Amniotic stem cell (primary cell): ENCODE measurements at places on chromosomes 6 and 20.

- DNase-seq, result no peak
Measured at GRCh38 chr6:90485635-90486277, 101.1 kb downstream of the MAP3K7 start.

DNA sequence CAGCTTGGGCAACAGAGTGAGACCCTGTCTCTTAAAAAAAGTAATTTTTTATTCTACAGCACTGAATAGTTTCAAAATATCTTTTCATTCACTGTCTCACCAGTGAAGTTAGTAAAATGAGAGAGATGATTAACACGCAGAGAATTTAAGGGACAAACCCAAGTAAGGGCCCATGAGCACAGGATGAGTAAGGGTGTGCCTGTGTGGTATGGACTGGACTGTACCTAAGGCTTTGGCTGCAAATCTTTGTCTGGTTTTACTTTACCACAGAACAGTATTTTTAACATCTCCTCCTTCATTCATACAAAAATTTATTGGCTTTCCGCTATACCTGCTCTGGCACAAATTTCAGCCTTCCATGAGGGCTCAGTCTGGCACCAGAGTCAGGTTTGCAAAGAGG lies 433.3 kb downstream of the UTRN start:
- DNase-seq, result no peak

- DNase-seq, result no peak
Measured at GRCh38 chr6:129938249-129939020, 77.3 kb upstream of the TMEM244 start.

DNA sequence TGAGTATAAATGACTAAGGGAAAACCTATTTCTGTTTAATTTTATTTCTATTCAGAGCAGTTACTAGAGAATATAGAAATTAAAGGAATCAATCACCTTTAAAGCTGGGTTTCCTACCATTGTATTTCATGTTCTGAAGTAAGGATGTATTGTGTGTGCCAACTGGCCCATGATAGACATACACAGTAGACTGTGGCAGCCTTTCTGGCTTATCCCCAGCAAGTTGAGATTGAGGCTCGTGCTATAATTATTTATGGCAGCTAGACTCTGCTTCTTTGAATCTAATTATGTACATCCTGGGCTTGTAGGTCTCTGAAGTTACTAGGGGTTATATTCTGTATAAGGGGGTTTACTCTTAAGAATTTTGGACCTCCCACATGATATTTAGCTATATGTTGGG lies 44.4 kb downstream of the ZNF292 start:
- DNase-seq, result no peak

DNA sequence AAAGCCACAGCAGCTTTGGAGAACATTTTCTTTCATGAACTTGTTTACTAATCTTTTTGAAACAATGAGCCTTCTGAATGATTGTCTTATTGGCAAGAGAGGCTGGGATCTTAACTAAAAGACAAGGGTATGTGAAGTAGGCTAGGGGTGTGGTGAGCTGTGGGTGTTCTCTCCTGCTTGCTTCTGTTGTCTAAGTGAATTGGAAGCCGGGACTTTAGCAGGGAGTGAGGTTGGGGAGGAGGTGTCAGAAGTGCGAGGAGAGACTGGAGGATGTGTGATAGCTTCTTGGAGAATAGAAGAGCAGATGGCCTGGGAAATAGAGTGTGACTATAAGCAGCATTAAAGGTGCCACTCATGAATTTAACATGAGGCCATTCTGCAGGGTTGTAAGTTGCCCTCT lies 562.8 kb downstream of the UTRN start:
- no peak for DNase-seq

DNA sequence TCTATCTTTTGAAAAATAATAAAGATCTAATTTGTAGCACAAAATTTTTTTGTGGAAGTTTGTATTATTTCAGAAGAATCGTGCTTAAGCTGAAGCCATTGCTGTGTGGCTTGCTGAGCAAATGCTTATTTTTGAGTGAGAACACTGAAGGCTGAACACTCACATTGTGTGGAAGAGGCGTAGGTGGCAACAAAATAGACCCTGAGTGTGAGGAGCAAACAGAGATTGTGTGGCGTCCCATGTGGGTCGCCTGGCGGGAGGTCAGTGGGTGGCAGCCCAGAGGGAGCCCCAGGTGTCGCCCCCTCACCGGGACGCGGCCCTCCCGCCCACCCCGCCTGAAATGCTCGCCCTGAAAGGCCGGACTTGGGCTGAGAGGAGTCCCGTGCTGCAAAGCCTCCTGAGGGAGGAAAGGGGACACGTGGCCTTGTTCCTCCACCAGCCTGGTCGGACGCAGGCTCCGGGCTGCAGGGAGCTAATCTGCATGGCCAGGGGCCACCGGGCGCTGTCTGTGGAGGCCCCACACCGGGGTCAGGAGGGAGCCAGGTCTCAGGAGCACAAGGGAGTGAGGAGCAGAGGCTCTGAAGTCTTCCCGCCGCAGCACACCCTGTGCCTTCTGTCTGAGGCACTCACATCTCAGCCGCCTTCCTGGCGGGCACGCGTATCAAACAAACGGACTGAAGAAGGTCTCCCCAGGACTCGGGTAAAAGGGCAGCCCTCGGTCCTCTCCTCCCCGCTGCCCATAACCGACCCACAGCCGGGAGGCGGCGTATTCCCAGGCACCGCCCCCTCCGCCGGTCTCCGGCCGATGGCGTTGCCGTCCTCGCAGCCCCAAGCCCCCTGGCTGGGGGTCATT lies 15.9 kb downstream of the DDO start:
- DNase-seq, result no peak

DNA sequence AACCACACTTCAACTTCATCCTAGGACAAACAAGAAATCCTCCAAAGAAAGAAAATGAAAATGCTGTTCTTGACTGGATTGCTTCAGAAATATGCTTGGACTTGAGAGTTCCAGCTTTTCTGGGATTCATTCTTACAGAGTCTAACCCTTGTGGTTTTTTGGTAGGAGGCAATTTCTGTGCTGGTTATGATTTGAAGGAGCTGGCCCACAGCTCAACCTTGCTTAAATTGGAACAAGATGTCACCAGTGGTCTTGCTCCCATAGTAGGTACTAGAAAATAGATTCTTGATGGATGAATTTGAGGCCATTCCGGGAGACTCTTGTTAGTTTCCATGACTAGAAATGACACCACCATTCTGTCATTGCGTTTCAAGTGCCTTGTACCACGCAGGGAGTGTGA lies 54.3 kb upstream of the BMP6 start:
- DNase-seq, result no peak

GRCh38 chr20:13121840-13122515 lies 99.1 kb upstream of the ISM1 start:
- no peak for DNase-seq

DNA sequence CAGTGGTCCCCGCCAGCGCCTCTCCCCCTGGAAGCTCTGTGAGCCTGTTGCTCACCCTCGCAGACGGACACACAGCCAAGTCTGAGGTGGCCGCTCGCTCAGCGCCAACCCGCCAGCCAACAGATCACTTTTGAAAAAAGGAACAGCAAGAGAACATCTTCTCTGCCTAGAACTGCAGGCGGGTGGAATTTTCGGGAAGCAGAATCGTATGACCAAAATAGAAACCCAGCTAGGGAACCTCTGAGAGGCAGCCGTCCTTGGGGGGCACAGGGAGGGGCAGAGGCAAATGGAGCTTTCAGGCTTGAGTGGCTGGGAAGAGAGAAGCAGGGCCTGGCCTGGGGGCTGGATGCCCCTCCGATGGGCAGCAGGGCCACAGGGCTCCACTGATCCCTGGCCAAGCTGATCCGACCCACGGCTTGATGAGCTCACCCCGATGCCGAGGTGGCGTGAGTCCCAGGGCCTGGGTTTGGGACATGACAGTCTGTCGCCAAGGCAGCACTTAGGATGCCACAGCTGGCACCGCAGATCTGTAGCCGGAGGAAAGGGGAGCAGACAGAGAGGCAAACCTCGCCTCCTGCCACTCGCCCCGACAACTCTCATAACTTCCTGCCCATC lies 9.8 kb downstream of the NFATC2 start:
- DNase-seq, result no peak

GRCh38 chr6:30530014-30530413 lies 26.3 kb downstream of the GNL1 start:
- no peak for DNase-seq

DNA sequence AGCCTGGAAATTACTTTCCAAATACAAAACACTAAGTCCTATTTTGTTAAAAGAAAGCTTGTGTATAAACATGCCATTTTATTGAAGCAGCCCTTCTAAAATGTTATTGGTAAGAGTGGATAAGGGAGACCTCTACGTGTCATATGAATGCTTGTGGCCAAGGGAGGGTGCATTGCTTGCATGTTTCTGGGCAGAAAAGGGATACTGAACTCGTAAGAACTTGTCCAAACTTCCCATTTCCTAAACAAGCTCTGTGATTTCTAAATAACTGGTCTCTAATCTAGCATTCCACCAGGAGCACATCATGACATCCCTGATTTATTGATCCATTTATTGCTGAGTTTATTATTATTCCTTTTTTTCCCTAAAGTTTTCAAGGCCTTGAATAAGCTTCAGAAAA lies 474.1 kb downstream of the CD109 start:
- no peak for DNase-seq

- no peak for DNase-seq
Measured at GRCh38 chr20:31949877-31950646, 1.8 kb downstream of the PDRG1 start.

DNA sequence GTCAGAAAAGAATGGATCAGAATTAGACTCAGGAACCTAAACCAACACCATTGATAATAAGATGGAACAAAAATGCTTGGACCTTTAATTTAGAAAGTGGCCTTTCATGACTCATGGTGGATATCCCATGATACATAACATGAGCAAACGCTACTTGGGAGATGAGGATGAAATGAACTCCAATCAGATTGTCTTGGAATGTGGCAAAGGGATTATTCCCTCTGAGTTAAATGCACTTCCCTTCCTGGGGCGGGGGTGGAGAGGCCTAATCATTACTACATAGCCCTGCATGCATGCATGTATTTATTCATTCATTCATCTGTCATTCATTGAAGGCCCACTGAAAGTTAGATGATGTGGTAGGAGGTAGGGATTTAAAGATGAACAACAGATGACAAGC lies 174.0 kb downstream of the AIG1 start:
- no peak for DNase-seq

- DNase-seq, result no peak
Measured at GRCh38 chr6:137784583-137784982, 82.5 kb upstream of the TNFAIP3 start.

- no peak for DNase-seq
Measured at GRCh38 chr6:90918361-90918760, 331.5 kb upstream of the MAP3K7 start.

DNA sequence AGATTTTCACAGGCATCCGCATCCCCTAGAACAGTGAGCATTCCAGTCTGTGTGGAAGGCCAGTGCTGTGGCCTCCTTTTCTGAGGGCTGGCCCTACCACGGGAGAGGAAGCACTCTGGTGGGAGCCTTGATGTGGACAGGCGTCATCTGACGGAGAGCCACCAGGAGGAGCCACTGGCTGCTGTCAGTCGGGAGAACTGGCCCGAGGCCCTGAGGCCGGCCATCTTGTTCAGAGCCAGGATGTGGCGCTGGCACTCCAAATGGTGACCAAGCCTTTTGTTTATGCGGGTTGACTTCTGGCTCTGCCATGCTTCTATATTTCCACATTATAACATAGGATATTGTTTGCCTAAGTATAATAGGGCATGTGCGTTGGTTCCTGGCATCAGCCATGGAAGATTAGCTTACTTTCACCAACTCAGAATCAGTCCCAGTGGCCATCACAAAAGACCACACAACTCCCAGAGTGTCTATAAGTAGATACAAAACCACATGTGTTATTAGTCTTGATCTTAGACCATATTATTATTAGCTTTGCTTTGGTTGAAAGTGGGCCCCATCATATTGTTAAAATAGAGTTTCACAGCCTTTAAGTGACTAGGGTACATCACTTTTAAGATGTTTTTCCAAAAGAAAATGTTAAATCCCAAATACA lies 273.9 kb upstream of the TAB2 start:
- no peak for DNase-seq

GRCh38 chr20:63290677-63291472 lies 2.1 kb upstream of the COL20A1 start:
- no peak for DNase-seq

DNA sequence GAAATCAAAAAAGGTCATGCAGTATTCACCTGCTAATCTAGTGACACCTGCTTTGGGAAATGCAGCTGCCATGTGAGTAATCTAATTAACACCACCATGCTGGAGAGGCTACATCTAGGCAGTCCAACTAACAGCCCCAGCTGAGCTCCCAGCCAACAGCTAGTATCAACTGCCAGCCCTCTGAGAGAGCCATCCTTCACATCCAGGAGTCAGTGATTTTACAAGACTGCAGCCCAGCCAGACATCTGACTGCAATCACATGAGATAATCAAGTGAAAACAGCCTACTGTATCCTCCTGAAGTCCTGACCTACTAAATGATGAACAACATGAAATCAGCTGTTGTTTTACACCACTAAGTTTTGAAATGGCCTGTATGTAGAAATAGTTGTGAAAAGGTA lies 298.4 kb downstream of the TRDN start:
- no peak for DNase-seq

DNA sequence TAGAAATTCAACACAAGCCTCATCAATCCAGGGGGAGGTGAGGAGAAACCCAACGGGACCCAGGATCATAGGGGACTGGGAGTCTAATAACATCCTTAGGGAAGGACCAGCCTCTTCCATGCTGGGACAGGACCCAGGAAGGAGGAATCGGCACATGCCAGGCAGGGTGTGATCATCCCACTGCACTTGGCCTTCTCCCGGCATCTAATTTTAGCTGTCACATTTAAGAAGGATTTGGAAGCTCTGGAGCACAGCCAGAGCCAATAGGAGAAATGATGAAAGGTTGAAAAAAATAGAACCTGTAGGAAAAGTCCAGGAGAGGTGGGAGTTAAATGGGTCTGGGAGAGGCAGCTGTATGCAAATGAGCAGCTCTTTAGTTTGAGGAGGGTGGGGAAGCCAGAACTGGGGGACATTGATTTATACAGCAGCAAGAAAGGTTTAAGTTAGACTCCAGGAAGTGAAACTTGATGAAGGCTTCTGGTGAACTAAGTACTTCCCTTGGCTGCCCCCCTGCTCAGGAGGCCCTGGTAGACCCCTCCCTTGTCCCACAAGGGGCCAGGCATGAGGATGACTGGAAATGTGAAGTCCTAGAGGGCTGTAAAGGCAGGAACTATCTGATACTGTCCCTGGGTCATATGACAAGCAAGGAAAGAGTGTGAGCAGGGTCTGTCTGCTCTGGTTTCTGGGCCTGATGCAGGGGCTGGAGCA lies 260.3 kb downstream of the LRFN2 start:
- no peak for DNase-seq

- peak; percentile 79 for DNase-seq
Measured at GRCh38 chr6:2952557-2953095, 18.7 kb downstream of the SERPINB6 start.

- DNase-seq, result no peak
Measured at GRCh38 chr6:22383016-22383415, 86.2 kb upstream of the PRL start.

- peak; percentile 86 for DNase-seq
Measured at GRCh38 chr20:58017231-58017969, 211.1 kb downstream of the ANKRD60 start.

DNA sequence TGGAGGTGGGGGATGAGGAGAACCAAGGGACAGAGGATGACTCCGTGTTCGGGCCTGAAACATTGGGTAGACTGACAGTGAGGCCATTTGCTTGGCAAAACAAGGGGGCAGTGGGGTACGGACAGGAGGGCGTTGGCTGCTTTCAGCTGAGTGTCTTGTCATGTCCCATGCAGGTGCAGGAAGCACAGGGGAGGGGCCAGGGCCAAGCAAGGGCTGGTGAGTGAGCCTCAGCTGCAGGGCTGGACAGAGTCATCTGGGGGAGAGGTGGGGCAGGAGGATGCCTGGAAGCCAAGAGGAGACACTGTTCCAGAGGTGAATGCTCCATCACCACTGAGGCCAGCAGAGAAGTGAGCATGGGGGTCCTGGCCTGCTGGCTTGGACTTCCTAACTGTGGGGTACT lies 78.4 kb downstream of the ERMARD start:
- DNase-seq, result no peak
